H9 (cell line): ENCODE measurements at places on chromosomes 5 and 9.

GRCh38 chr9:99071313-99072039, 33.4 kb upstream of the TGFBR1 start:
- no peak for DNase-seq

GRCh38 chr9:131578731-131579504, 33.6 kb downstream of the PRRT1B start:
- DNase-seq, result no peak

DNA sequence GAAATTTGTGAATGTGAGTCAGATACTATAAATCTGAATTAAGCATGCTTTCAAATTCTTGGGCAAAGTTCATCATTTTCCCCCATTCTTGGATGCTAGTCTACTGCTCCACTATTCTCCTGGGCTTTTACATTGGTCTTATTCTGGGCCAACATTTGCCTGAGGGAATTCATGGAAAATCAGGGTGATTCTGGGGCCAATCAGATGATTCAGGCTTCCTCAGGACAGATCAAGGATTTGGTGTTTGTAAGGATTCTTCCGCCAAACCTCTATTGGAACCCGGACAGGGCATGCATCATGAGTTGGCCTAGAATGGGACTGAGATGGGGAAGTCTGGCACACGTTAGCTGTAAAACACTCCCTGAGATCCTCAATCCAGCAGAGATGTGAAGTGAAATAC, 113.8 kb downstream of the MEF2C start:
- no peak for DNase-seq

DNA sequence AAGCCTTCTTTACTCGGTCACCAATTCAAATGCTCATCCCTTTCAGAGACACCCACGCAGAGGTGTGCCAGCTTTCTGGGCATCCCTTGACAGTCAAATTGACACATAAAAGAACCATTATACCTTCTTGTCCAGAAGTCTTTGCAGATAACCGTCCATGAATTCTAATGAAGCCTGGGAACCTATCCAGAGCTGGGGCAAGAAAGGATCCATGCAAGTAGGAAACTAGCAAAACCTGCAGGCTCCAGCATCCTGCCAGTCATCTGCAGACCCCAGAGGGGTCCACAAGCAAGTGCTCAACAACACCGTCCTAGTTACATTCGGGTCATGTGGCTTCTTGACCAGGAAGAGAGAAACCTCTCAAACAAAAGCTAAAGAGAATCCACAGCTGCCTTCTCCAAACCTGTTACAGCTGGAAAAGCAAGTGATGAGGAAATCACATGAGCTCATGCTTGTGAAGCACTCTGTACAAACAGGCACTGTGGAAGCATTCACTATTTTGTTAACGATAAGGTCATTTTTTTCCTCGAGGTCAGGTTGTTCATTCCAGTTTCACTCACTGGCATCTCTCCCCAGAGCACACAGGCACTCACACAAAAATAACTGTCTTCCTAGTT, 80.2 kb upstream of the DMRT1 start:
- no peak for DNase-seq

DNA sequence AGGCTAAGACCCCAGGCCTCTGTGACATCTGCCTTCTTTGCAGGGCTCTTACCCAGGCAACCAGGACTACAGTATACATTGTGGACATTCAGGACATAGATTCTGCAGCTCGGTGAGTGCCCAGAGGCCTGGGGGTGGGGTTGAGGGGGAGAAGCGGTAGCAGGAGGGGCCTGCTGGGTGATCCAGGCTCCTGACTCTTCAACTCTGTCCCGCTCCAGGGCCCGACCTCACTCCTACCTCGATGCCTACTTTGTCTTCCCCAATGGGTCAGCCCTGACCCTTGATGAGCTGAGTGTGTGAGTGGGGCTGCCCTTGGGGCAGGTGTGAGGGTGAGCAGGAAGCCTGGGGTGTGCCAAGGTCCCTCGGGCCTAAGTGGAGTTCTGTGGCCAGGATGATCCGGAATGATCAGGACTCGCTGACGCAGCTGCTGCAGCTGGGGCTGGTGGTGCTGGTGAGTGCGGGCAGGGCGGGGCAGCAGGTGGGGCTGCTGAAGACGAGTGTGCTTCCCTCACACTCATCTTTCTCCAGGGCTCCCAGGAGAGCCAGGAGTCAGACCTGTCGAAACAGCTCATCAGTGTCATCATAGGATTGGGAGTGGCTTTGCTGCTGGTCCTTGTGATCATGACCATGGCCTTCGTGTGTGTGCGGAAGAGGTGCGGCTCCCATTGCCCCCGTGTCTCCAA, 19.8 kb downstream of the GPRIN1 start:
- DNase-seq, result no peak

GRCh38 chr9:2427120-2427891, 194.3 kb upstream of the VLDLR start:
- DNase-seq, result no peak

DNA sequence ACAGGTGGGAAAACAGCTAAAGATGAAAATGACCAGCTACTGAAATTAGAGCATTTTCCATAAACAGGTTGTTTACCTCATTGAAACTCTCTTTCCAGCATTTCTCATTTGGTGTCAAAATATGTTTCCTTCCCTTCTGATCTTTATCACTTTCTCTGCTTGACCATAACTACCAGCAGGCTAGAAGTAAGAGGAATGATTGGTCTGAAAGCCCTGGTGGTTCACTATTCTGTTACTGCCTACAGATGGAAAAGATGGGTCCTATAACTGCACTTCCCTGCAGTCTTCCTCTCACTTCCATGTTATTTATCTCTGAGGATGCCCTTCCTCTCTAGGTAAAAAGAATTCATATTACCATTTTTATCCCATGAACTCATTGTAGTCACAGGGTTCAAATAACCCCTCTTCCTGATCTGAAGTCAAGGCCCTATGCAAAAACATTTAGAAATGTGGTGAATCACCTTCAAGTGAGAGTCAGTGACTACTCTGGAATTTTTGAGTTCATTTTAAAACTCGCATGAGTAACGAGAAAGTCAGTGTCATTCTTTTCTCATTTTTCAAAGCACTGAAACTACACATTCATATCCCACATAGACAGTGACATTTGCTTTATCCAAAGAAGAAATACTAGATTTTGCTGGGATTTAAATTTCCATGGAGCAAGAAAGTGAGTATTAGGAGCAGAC, 51.7 kb downstream of the ZNF474 start:
- DNase-seq, result no peak

DNA sequence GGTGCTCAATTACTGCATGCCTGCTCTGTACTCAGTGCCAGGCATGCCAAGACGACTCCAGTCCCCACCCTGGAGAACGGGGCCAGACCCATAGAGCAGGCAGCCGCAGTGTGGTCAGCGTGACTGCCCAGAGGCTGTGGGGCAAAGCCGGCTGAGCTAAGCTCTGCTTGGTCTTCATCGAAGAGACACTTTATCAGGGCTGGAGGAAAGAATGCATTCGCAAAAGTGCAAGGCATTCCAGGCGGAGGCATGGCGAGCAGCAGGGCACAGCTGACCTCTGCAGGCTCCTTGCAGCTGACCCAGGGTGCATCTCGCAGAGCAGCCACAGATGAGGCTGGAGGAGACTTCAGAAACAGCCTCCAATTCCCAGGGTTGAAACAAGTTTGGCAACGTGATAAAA, 13.6 kb downstream of the MED27 start:
- no peak for DNase-seq

DNA sequence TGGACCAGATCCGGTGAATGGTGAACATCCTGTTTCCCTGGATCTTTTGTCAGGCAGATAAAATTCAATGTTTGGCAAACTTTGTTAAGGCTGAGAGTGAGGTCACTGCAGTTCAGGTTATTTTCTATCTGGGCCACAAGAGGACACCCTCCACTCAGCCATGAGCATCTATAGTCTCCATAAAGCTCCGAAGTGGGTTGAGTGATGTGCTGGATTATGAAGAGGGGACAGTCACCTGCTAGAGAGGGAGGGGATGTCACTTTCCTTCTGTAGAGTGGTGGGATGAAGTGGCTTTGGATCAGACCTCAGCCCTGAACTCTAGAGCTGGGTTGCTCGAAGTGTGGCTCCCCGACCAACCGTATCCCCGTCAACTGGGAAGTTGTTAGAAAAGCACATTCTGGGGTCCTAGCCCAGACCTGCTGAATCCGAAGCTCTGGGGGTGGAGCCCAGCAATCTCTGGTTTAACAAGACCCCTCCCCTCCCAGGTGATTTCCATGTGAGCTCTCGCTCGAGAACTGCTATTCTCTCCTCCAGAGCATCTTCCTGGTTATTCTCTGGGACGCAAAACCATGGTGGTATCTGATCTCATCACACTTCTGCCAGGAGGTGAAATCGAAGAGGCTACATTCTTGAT, 31.8 kb upstream of the FGF1 start:
- peak; percentile 57 for DNase-seq
